ENCODE measurements at places on chromosomes 6 and 20.

DNA sequence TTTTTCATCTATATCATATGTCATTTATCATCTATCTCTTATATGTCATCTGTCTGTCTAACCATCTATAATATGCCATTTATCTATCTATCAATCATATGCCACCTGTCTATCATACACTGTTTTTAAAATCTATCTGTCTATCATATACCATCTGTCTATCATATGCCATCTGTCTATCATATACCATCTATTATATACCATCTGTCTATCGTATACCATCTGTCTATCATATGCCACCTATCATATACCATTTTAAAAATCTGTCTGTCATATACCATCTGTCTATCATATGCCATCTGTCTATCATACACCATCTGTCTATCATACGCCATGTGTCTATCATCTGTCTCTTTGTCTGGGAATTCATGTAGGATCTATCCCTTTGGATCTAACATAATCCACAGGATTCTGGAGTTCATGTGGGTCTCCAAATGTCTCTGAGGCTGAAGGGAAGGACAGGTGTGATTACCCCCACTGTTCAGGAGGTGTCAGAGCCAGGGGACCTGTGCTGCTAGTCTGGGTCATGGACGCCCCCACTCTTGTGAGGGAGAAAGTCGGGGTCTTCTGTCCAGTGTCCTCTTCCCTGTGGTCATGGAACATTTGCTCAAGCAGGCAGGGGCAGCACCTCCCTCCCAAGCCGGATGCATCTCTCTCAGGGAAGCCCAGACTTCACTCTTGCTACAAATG, 36.9 kb upstream of the FRMD1 start:
- no peak for DNase-seq

DNA sequence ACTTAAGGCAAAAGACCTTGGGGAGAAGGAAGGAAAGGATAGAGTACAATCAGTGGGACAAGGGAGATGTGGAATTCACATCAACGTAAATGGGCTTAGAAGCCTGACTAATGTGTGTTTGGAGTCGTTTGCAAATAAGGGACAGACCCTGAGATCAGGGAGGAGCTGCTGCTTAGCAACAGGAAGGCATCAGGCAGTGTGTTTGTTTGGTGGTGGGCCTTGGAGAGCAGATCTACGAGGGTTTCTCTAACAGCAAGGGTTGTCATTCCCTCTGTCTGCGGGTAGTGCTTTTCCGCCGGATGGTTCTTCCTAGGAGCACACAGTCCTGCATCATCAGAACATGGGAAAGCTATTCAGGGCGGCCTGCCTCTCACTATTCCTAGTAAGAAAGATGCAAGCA, 40.4 kb downstream of the C6orf118 start:
- no peak for DNase-seq

- DNase-seq = no peak
Measured at GRCh38 chr6:54856129-54856528, 9.6 kb downstream of the FAM83B start.

DNA sequence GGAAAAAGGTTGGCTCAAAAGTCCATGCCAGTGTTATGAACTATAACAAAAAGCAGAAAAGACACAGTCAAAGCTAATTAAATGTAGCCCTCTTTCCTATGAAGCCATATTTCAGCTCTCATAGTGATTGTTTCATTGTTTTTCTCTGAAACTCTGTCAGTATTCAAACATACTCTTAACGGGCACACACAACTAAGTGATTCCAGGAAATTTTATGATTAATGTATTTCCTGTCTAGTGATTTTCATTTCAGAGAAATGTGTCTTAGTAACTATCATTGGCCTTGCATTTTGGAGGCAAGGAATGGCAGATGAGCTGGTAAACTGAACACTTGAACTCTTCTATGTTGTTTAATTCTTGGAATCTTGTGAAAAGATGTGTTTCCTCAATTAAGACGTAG, 68.0 kb downstream of the CLVS2 start:
- DNase-seq = no peak

GRCh38 chr6:43033496-43034189, 12.2 kb downstream of the RRP36 start:
- no peak for DNase-seq

GRCh38 chr6:155038104-155038503, 43.0 kb downstream of the TIAM2 start:
- no peak for DNase-seq

DNA sequence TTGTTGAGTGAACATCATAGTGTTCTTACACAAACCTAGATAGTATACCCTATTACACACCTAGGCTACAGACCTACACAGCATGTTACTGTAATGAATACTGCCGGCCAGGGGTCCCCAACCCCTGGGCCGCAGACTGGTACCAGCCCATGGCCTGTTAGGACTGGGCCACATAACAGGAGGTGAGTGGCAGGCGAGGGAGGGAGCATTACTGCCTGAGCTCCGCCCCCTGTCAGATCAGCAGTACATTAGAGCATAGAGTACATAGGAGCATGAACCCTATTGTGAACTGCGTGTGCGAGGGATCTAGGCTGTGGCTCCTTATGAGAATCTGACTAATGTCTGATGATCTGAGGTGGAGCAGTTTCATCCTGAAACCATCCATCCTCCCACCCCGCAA, 126.3 kb downstream of the PRND start:
- no peak for DNase-seq

DNA sequence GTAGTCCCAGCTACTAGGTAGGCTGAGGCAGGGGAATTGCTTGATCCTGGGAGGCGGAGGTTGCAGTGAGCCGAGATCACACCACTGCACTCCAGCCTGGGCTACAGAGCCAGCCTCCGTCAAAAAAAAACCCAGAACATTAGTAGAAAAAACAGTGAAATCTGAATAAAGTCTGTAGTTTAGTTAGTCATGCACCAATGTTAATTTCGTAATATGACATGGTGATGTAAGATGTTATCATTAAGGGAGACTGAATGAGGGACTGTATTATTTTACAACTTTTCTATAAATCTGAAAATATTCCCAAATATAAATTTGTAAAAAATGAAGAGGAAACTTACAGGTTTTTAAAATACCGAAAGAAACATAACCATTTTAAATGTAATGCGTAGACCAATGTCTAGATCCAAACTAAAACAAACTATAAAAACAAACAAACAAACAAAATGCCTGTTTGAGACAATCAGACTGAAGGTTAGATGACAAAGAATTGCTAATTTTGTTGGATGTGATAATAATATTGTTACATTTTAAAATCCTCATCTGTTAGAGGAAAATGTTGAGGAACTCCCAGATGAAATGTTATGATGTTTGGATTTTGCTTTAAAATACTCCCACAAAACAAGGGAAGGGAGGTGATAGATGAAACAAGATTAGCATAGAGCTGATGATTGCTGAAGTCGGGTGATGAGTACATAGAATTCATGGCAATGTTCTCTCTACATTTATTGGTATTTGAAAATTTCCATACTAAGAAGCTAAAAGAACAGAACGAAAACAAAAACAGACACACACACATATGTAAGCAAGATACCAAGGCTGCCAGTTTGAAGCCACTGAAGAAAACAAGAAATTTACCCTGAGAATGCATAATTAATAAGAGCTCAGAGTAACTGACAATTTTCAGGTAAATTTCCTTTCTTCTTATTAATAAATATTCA, 1.8 kb downstream of the GSTA4 start:
- DNase-seq = no peak

- no peak for DNase-seq
Measured at GRCh38 chr6:130632277-130632676, 194.9 kb upstream of the SMLR1 start.

GRCh38 chr6:30568245-30568644, 3.0 kb upstream of the ABCF1 start:
- no peak for DNase-seq

DNA sequence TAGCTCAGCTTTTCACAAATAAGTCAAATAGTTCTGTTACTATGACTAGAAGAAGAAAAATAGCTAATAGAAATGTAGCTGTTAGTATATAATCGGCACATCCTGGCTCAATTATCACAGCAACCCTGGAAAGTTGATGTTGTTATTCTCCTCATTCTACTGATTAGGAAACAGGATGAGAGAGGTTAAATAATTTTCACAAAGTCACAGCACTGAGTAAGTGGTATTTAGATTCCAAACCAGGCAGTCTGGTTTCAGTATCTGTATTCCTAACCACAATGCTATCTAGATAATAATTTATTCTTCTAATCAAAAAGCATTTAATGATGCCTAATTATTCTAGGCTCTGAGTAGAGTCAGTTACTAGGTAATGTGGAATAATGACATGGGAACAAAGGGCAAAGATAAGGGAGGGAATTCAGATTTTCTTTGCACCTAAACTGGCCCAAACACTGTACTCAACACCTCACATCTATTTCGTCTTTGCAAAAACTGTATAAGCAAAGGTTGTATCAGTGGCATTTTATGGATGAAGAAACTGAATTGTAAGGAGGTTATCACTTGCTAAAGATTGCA, 51.3 kb downstream of the PDE7B start:
- no peak for DNase-seq

GRCh38 chr6:132589454-132589853, at the start of gene TAAR5:
Gene TAAR5 (minus strand): TSS chr6:132589741. CDS start chr6:132589686, 55 bp downstream.
- DNase-seq = no peak

GRCh38 chr20:36483919-36484808, 57.2 kb upstream of the MYL9 start:
- no peak for DNase-seq

DNA sequence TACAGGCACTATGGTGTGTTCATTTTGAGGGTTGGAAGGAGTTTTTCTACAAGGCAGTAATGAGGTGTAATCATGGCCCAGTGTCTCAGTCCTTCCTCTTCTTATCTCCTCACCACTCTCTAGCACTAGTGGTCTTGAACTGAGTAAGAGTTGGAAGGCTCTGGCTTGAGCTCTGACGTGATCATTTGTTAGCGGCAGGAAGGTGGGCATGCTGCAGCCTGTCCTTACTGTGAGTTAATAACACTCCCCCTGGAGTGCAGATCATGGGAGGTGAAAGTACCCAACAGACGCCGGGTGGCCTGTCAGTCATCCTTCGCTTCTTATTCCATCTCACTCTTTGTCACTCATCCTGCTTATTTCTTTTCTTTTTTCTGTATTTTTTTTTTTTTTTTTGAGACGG, 356.9 kb downstream of the CDKAL1 start:
- DNase-seq = no peak

GRCh38 chr20:38842026-38842425, 36.5 kb downstream of the PPP1R16B start:
- no peak for DNase-seq

DNA sequence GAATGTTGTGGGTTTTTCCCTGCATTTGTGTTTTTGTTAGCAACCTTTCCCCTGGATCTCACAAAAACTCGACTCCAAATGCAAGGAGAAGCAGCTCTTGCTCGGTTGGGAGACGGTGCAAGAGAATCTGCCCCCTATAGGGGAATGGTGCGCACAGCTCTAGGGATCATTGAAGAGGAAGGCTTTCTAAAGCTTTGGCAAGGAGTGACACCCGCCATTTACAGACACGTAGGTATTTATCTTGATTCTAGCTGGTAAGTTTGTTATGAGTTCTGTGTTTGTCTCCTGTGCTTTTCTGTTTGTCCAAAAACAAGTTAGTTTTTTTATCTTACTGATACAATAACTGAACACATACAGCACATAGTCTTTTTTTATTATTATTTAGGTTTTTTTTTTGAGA, 3.0 kb downstream of the SLC25A27 start:
- peak; percentile 69 for DNase-seq

GRCh38 chr20:57663681-57664451, 43.6 kb upstream of the ZBP1 start:
- no peak for DNase-seq

GRCh38 chr6:106512968-106513574, 116.2 kb downstream of the RTN4IP1 start:
- DNase-seq = no peak

DNA sequence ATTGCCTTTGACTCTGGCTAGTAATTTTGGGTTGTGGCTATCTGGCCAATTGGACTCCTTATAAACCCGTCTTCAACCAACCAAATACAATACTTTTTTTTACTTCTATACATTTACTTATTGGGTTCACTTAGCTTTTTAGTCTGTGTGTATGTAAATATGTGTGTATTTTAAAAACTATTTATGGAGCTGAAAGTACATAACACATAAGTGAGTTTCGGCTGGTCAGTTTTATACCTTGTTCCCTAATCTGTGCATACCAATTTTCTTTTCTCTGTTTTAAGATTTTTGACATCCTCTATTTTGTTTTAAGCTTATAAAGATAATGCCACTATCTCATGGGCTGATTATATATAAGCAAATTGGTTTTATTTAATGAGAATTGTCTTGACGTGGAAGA, 129.5 kb downstream of the LRRC1 start:
- no peak for DNase-seq

DNA sequence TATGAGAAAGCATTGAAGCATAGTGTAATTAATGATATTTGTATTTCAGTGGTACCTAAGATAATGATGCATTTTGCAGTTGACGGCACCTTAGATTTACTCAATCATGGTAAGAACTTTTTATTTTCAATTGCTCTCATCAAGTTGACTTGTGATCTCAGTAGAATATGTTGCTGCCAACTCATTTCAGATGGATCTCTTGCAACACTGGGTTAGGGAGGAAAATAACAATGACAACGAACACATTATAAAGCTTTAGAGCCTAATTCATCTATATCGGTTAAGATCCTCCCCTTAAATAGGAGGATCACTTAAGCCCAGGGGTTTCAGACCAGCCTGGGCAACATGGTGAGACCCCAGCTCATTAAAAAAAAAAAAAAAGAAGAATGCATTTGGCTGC, 18.0 kb upstream of the TBC1D22B start:
- DNase-seq = no peak

- DNase-seq = no peak
Measured at GRCh38 chr6:1597924-1598323, 11.8 kb upstream of the FOXC1 start.

DNA sequence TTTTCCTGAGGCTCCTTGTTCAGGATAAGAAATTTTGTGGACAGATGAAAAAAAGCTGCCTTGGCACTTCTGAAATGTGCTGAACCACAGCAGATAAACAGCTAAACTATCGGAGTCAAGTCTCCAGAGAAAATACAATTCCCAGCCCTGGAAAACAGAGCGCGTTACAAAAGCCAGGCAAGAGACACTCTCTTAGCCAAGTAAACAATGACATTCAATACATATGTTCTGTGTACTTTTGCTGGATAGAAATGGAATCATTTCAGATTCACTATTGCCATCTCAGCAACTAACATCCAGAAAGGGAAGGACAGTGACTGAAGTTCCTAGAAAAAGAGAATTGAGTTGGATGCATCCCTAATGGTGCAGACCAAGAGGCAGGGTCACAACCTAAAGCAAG, 196.8 kb upstream of the NRSN1 start:
- no peak for DNase-seq

GRCh38 chr6:89221971-89222711, 5.0 kb upstream of the GABRR1 start:
- DNase-seq = no peak
